ENCODE measurements at places on chromosomes 1 and 21.
A peak's percentile ranks its signal among the peaks of the same experiment; 100 is the strongest.

- no peak for DNase-seq
Measured at GRCh38 chr1:191643060-191643459, 515.2 kb upstream of the RGS18 start.

DNA sequence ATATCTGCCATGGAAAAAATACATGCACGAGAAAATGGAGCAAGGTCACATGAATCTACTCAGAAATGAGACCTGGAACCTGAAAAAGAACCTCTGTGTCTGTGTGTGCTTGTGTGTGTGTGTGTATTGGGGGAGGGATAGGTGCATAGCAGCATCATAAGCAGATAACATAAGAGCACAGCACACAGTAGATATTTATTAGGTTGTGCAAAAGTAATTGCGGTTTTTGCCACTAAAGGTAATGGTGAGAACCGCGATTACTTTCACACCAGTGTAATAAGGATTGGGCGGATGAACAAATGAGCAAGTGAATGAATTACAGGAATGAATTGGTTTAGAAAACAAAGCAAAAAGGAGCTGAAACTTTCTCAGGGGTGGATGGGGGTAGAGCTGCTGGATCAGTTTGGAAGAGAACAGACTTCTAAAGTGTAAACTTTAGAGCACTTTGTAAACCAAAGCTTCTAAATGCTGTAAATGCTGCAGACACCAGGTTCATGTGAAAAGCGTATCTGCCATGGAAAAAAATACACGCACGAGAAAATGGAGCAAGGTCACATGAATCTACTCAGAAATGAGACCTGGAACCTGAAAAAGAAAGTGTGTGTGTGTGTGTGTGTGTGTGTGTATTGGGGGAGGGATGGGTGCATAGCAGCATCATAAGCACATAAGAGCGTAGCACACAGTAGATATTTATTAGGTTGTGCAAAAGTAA, 156.9 kb downstream of the TOMM20 start:
- DNase-seq, result no peak

GRCh38 chr1:116994411-116994810, 7.1 kb upstream of the CD101 start:
- no peak for DNase-seq

DNA sequence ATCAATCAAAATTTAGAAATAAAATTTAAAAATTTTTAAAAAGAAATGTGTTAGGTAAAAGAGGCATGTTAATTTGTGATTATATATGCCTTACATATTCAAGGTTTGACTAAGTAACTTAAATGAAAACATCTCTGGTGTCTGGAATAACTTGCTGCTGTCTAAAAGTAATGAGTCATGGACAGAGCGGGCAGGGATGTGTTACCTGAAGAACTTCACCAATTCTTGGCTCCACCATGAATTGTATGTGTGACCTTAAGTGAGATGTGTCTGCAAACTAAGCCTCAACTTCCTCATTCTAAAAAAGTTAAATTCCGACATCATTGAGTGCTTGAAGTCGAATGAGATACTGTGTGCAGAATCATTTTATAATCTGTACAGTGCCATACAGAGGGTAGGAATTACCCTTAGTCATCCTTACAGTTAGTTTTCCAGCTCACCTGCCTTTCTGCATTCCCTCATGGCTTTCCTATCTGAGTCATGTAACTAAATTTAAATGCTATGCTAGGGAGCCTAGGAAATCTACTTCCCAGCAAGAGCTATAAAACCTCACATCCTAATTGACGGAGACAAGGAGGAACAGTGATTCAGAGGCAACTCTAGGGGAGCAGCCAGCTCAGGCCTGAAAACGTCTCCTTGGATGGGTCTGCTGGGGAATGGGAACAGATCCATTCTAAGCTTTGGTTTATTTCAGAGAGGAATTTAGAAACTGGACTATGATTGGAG, 100.7 kb upstream of the TSPAN2 start:
- DNase-seq, result peak; percentile 91

DNA sequence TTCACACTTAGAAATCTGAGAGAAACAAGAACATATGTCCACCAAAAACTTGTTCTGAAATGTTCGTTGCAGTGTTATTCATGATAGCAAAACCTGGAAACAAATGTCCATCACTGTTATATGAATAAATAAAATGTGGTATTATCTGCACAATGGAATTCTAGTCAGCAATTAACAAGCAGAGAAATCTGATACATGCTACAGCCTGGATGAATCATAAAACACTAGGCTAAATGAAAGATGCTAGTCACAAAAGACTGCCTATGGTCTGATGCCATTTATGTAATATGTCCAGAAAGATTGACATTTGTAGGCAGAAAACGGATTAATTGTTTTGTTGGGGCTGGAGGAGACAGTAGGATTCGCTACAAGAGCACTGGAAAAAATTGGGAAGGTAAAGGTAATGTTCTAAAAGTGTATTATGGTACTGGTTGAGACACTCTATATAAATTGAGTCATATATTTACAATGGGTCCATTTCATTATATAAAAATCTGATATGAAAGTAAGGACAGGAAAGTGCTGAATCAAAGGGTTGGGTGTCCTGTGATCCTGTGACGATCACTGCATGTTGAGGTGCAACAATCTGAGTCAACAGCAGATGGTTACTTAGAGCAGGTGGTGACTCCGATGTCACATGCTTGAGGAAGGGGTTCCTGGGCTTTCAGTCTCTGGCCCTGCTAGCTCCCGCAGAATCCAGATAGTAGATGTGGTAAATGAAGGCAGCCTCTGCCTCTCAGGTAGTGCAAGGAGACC, 102.1 kb upstream of the NBPF4 start:
- DNase-seq, result no peak

GRCh38 chr1:244234009-244234643, 183.0 kb downstream of the ZBTB18 start:
- DNase-seq, result no peak

GRCh38 chr1:77081834-77082233, 137.4 kb downstream of the PIGK start:
- DNase-seq, result no peak

GRCh38 chr1:231045286-231045685, 5.2 kb upstream of the FAM89A start:
- no peak for DNase-seq

DNA sequence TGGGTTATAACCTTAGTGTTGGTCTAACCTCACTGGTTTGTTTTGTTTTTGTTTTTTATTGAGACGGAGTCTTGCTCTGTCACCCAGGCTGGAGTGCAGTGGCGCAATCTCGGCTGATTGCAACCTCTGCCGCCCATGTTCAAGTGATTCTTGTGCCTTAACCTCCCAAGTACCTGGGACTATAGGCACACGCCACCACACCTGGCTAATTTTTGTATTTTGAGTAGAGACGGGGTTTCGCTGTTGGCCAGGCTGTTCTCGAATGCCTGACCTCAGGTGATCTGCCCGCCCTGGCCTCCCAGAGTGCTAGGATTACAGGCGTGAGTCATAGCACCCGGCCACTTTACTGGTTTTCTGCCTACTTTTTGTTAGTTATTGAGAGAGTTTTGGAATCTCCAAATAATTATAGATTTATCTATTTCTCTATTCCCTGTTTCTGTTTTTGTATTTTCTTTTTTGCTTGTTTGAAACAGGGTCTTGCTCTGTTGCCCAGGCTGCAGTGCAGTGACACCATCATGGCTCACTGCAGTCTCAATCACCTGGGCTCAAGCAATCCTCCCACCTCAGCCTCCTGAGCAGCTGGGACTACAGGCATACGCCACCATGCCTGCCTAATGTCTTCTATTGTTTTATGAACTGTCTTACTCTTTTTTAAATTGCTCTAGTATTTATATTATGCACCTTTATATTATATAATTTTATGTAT, 21.4 kb downstream of the SMG7 start:
- DNase-seq, result no peak

- DNase-seq, result peak; percentile 84
Measured at GRCh38 chr1:85366391-85367170, 90.1 kb upstream of the BCL10 start.

DNA sequence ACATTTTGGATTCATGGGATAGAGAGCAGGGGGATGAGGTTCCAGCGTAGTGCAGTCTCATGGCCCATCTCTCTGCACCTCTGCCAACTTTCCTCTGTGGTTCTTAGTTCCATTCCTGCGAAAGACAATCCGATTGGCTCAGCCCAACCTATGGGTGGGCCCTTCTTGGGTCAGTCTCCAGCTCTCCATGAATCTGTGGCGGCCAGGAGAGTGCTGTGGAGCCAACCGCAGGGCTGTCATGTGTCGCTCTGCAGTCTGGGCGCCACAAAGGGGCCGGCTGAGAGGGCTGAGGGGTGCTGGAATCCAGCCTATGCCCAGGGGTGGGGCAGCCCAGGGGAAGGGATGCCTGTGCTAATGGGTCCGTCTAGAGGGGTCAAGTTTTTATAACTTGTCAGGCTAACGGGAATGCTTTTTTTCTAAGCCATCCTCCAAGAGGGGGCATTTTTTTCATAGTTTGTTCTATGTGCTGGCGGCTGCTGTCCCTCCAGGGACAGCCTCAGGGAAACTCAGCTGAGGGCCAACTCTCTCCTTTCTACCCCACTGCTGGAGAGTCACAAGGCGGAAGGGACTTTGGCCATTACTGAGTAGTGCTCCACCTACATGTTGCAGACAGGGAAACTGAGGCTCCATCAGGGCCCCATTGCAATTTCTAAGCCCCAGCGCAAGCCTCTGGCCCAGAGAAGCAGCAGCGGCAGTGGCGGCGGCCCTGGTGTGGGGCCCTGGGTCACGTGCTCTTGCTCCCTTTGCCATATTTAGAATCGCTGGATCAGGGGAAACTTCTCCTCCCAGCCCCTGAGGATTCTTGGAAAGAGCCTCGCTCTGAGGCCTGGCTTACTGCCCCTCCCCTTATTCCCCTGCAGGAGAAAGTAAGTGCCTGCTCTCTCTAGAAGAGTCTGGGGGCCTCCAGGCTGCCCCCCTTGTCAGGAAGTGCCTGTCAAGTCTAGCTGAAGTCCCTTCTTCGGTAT, 23.4 kb downstream of the KCNQ4 start:
- DNase-seq, result no peak

DNA sequence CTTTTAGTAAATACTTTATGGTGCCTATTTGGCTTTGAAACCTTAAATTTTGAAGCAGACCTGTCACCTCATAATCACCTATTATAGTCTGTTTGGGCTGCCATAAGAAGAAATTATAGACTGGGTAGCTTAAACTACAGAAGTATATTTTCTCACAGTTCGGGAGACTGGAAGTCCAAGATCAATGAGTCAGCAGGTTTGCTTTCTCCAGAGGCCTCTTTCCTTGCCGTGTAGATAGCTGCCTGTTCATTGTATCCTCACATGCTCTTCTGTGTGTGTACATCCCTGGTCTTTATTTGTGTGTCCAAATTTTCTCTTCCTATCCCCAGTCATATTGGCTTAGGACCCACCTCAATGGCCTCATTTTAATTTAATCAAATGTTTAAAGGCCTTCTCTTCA, 518.2 kb downstream of the ADGRL2 start:
- no peak for DNase-seq

- peak; percentile 6 for DNase-seq
Measured at GRCh38 chr1:230972855-230973271, 5.8 kb downstream of the TTC13 start.

GRCh38 chr1:160778976-160779375, 17.0 kb upstream of the LY9 start:
- DNase-seq, result no peak

DNA sequence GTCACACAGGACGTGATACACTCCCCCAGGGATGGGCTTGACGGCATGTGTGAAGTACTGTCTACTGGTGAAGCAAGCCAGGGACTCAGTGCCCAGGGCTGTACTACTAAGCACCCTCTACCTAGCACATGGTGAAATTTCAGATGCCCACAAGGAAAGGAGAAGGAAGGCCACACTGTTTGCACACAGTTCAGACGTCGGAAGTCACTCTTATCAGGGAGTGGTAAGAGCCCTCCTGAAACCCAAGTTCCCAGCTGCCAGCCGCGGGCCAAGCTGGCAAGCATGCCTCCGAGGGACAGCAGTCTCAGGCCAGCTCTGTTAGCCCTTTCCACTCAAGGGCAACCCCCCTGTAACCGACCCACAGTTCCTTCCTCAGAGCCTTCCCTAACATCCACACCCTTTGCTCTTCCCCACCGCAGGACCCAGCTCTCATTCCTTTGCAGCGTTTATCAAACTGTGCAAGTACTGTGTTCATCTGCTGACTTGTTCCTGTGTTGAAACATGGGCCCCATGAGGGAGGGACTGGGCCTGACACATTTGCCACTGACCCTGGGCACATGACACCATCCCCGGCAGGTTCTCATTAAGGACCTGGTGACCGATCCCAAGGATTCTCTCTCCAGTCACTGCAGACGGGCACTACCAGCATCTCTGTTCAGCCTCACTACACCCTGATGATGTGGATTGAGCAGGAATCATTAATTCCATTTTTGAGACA, 58.5 kb downstream of the SLC66A1 start:
- DNase-seq, result no peak

- DNase-seq, result peak; percentile 47
Measured at GRCh38 chr1:14923727-14924452, 229.7 kb upstream of the TMEM51 start.

- DNase-seq, result peak; percentile 16
Measured at GRCh38 chr1:6108937-6109614, 63.4 kb downstream of the KCNAB2 start.

- no peak for DNase-seq
Measured at GRCh38 chr1:246128494-246129069, 378.5 kb downstream of the SMYD3 start.

DNA sequence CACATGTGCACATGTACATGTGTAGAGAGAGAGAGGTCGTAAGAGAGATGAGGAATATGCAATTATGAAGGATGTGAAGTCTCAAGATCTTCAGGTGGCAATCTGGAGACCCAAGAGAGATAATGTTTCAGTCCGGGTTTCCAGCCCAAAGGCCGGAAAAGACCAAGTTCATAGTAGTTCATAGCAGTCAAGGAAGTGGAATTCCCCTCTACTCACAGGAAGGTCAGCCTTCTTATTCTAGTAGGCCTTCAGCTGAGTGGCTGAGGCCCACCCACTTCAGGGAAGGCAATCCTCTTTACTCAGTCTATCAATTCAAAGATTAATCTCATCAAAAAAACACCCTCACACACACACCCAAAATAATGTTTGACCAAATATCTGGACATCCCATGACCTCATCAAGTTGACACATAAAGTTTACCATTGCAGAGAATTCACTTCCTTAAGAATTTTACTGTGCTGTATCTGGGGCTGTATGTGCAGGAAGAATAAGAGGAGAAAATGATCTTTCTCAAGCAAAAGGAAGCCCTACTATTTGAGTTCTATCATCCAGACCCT, 114.6 kb downstream of the TNFSF18 start:
- no peak for DNase-seq

DNA sequence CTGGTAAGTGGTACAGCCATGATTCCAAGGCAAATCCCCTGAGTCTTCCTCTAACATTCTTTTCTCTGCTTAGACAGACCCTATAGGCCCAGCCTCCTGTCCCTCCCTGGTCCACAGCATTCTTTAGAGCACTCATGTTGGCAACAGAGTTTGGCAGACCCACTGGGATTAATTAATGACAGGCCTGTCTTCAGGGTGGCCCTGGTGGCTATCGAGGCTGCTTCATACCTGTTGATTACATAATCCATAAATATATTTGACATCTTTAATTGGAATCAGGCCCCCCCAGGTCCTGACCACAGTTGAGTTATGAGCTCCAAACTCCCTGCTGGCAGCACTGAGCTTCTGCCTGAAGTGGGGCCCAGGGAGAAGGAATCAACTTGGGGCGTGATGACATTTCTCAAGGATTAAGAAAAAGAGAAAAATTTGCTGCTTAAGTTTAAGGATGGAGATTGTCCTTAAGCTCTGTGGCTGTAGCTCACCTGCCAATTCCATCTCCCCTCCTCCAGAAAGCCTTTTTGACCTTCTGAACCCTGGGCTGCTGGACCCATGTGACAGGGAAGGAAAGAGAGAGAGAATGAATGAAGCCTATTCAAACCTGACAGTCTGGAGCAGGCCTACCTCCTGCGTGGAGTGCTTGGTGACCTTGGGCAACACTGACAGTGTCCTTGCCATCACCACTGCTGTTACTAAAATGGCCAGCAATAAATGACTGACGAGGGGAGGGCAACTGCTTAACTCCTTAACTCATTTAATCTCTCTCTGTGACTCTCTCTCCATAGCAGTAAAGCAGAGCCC, 156.6 kb downstream of the TRABD2B start:
- DNase-seq, result no peak
